ENCODE measurements at places on chromosomes 2 and 18. TPM values are rescaled to one million over a fixed set of nuclear protein-coding genes. Genes with fewer than 3 reads are reported as not detected.

GRCh38 chr2:85095094-85095493, 38.1 kb upstream of the TCF7L1 start:
- no peaks in the 10 kb centered on the region for H3K4me1 ChIP-seq
- H3K36me3 ChIP-seq, result peaks cover 5% of the 10 kb centered on the region

ASPRV1 gene
- 0.23 TPM for total RNA-seq

DNA sequence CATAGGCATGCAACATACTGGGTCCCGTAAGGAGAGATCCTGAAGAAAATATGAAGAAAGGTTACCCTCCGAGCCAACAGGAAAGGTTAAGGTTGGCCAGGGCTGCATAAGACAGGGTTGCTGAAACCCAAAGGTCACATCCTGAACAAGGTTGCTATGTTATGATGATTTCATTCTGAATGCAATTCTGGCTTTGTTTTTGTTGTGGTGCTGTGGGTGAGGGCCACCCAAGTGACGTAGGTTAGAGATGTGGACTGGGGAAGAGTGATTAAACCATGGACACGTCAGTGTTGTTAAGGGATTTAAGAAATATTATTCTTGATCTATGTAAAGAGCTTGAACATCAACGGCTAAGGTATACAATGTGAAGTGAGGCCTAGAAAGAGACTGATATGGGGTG, 60.0 kb downstream of the ZEB2 start:
- peak; percentile 35 for DNase-seq
- no peaks in the 10 kb centered on the region for H3K27me3 ChIP-seq
- peaks cover 2% of the 10 kb centered on the region for H3K36me3 ChIP-seq

DNA sequence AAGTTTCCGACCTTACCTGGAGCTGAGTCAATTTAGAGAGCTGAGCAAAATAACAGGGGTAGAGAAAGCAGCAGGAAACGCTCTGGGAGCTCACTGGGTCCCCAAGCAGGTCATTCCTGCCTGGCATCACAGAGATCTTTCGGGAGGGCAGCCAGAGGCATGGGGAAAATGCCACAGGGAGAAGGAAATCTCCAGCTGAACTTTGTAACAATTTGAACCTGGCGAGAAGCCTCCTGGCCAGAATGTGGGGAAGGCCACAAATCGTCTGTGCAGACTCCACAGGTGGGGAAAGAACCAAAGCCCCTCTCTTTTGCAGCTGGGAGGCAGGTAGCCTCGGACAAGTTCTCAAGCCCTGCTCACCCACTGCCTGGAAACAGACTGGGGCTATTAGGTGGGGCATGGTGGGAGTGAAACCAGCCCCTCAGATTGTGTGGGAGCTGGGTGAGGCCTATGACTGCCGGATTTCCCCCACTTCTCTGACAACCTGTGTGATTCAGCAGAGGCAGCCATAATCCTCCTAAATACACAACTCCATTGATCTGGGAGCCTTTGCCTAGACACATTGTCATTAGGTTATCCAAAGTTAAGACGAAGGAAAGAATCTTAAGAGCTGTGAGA, 53.9 kb downstream of the INO80D start:
- no peak overlapping the region for H3K4me3 ChIP-seq
- H3K36me3 ChIP-seq, result peaks cover 37% of the 10 kb centered on the region
- H3K27ac ChIP-seq, result no peak overlapping the region
- no peak for DNase-seq
- no peaks in the 10 kb centered on the region for H3K27me3 ChIP-seq

DNA sequence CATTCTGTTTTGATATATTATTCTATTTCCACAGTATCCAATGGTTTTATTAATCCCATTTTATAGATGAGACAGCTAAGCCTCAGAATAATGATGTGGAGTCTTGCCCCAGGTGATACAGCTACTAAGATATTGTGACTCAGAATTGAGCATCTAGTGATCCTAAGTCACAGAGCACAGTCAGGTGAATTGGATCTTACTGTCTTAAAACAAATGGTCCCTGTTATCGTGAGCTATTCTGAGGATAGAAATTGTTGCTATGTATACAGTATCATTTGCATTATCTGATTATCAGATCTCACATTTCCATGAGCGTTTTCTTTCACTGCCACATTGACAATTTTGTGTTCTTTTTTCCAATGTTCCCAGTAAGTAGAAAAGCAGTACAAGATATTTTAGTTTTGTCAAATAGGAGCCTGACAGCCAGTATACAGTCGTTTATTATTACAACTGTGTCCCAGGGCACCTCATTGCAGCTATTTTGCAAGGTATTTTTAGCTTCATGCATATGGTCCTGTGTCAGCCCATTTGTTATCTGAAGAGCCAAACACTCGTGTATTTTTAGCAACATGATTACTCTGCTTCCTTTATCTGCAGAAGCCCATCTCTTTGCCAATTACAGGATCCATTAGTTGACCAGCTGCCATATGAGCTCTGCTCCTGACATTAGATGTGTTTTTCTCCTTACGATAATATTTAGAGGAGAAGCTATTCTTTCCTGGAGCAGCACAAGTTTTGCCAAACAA, 25.1 kb upstream of the SGPP2 start:
- H3K27me3 ChIP-seq, result no peaks in the 10 kb centered on the region
- no peak overlapping the region for H3K4me3 ChIP-seq
- DNase-seq, result no peak
- no peaks in the 10 kb centered on the region for H3K36me3 ChIP-seq
- H3K27ac ChIP-seq, result no peak overlapping the region
- no peaks in the 10 kb centered on the region for H3K4me1 ChIP-seq

CFC1 gene
- total RNA-seq, result not detected

GRCh38 chr2:169828141-169828811, 1.0 kb downstream of the UBR3 start:
- no peaks in the 10 kb centered on the region for H3K27me3 ChIP-seq
- DNase-seq, result peak; percentile 63
- peaks cover 9% of the 10 kb centered on the region for H3K36me3 ChIP-seq
- peak overlapping the region; percentile 63 for H3K27ac ChIP-seq
- peak overlapping the region; percentile 95 for H3K4me3 ChIP-seq
- peaks cover 17% of the 10 kb centered on the region for H3K4me1 ChIP-seq
